Right ventricle myocardium inferior (tissue), 1 donor: ENCODE measurements at places on chromosomes 7 and 10. TPM values are rescaled to one million over a fixed set of nuclear protein-coding genes. Genes with fewer than 3 reads are reported as not detected.

- DNase-seq, result no peak
Observed at GRCh38 chr10:48549236-48549635, 55.6 kb downstream of the ARHGAP22 start.

GRCh38 chr10:86234107-86234506 lies 132.5 kb downstream of the GRID1 start:
- DNase-seq, result no peak

Gene HECW1
- total RNA-seq, result not detected

Gene CDNF
- total RNA-seq, result 1.9 TPM

DNA sequence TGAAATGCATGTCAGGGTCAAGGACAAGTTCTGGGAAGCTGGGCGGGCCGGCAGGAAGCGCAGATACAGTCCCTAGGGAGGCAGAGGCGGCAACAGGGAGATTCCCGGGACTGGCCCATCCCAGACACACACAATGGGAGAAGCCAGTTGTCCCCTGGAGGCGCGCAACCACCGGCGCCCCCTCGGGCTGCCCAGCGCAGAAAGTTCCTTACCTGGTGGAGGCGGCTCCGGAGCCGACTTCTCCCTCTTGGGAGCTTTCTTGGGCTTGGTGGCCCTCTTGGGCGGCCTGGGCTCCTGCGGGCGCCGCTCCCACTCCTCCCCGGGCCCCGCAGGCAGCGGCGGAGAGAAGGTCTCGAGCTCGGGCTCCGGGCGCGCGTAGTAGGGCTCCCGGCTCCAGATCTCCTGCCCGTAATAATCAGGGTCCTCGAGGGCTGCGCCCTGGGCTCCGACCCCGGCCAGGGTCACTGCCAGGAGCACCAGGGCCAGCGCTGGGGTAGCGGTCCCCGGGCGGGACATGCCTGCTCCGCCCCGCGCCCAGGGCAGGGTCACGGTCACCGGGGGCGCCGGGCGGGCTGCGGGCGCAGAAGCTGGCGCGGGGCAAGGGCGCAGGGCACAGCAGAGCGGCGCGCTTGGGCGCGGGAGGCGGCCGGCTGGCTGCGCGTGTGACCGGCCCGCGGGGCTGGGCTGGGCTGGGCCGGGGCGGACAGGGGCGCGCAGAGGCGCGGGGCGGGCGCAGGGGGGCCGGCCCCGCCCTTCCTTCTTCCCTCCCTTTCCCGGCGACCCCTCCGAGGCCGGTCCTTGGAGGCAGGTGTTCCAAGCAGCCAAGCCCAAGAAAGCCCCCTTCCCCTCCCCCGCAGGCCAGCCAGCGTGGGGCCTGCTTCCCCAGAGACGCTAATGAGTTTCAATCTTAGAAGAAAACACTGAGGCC lies at the start of gene CPXM2:
Gene CPXM2 (minus strand): TSS at position 664 of the 928 bp plus-strand sequence. CDS start 148 bp downstream, at position 516.
- no peak for DNase-seq

DNA sequence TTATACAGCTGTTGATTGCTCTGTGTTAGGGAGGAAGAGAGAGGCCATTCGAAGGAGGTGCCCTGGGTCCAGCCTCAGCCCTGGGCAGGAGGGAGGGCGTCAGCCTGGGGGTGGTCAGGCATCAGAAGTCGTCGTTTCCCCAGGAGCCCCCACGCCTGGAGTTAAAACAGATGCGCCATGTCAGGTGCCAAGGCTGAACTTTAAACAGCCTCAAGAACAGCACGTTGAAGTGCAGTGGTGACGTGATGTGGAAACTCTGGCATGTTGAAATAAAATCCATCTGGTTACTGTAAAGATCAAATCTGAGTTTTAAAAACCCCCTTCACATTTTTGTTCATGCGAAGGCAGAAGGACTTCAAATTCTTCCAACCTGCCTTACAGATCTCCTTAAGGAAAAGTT lies 128.4 kb upstream of the PPP2R2D start:
- no peak for DNase-seq

GRCh38 chr7:4225361-4225771 lies 456.7 kb upstream of the FOXK1 start:
- no peak for DNase-seq

DNA sequence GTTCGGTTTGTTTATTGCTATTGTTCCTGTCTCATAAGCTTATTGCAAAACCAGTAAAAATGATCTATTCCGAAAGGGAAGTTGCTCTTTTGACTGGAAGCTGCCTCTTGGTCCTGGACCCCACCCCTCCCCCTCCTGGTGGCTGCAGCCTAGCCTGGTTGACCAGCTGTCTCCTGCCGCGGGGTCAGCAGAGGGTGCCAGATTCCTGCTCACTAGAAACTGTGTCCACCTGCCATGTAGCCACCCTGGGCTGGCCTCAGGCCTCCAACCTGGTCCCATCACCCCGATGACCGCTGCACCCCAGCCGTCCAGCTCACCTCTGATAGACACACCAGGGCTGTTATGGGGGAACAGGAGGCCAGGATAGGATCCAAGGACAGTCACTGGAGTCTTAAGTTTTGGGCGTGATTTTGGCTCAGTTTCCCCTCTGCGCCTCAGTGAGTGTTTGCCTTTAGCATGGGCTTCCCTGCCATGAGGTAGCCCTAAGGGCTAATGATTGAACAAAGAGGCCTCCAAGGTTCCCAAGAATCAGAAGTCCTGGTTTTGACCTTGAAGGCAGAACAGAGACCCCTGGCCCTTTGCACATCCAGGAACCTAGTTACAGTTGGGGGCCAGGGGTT lies 32.9 kb upstream of the SLF2 start:
- peak; percentile 44 for DNase-seq

DNA sequence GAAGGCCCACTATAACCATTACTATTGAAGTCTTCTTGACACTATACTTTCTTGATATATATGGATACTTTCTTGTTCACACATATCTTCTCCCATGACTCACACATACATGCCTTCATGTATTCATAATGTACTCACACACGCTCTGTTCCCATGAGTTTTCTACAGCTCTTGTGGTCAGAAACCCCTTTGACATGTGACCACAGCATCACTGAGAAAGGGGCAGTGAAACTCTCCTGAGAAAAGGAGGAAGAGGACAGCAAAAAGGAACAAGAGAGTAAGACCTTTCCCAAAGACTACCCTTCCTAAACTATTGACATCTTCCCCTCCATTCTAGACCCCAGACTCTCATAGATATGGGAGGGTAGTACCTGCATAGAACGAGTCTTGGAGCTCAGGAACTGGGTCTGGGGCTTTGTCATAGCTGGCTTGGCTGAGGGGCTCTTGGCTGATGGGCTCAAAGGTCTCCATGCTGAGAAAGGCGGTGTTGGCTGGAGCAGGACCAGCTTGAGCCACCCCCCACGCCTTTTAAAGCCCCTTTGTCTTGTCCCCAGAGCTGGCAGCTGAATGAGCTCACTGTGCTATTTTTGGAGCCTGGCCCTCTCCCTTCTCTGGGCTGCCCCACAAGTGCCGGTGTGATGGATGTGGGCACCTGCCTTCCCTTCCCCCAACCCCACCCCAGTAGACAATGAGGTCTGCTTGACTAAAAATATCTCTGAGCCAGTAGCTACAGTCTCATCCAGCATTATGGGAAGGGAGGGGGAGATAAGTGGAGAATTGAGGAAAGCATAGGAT lies 5.1 kb downstream of the SYNPO2L start:
- DNase-seq, result no peak

DNA sequence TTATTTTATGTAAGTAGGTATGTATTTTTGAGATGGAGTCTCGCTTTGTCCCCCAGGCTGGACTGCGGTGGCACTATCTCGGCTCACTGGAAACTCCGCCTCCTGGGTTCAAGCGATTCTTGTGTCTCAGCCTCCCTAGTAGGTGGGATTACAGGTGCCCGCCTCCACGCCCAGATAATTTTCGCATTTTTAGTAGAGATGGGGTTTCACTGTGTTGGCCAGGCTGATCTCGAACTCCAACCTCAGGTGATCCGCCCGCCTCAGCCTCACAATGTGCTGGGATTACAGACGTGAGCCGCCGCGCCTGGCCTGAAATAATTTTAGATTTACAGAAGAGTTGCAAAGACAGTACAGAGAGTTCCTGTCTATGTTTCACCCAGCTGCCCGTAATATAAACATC lies 37.5 kb downstream of the PFKFB3 start:
- DNase-seq, result no peak

- no peak for DNase-seq
Observed at GRCh38 chr10:119313644-119314043, 106.3 kb downstream of the GRK5 start.

- no peak for DNase-seq
Observed at GRCh38 chr7:94054130-94054529, 50.0 kb upstream of the BET1 start.

GRCh38 chr7:94414481-94414880 lies 19.8 kb downstream of the COL1A2 start:
- no peak for DNase-seq

Gene OPALIN
- not detected for total RNA-seq

- no peak for DNase-seq
Observed at GRCh38 chr10:74061104-74061503, 63.2 kb downstream of the VCL start.

DNA sequence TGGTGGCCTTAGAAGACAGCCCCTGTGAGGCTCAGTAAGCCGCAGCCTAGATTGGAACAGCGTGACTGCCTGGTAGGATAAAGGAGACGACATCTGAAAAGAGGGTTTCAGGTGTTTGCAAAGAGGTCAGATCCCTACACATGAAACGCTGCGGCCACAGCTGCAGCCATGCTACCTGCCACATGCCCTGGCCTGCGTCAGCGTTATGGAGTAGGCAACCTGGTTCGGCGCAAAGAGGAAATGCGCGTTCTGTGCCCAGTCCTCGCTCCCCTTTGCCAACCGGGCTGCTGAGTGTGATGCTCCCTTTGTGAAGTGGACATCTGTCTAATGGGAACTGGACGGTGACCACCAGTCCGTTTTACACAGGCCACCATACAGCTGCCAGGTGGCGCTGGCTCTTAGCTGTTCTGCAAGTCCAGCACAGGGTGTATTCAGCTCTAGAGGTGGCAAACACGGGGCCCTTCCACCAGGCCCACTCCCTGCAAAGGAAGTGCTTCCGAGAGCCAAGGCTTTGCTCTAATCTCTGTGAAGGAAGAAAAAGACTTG lies 160.3 kb downstream of the CELF2 start:
- DNase-seq, result no peak

DNA sequence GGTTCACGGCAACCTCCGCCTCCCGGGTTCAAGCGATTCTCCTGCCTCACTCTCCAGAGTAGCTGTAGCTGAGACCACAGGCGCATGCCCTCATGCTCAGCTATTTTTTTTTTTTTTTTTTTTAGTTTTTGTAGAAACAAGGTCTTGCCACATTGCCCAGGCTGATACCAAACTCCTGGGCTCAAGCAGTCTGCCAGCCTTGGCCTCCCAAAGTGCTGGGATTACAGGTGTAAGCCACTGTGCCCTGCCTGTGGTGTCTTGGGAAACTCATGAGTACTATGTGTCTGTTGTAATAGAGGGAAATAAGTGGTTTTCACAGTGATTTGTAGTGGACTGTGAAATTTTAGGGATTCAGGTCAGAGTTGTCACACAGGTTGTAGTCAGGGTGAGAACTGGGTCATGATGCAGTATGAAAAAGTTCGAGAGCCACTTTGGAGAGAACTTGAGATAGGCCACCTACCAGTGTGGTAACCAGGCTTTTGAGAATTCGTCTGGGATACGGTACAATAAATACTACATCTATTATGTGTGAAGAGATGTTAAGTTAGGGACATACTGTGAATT lies 30.4 kb downstream of the SIRT1 start:
- DNase-seq, result no peak

GRCh38 chr10:57874810-57875209 lies 392.9 kb downstream of the IPMK start:
- no peak for DNase-seq

Gene HGF
- 3.1 TPM for total RNA-seq

Gene CRTAC1
- total RNA-seq, result 1.5 TPM

DNA sequence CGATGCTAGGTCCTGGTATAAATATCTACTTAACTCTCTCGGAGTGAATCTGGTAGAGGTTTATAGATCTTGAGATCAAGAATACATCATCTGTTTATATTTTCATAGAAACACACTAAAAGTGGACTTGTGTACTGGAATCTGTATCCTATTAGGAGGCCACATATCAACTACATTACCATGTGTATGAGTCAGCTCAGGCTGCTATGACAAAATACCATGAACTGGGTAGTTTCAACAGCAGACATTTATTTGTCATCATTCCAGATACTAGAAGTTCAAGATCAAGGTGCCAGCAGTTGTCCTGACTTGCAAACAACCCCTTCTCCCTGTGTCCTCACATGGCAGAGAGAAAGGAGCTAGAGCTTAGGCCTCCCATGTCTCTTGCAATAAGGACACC lies 113.9 kb upstream of the PFKP start:
- no peak for DNase-seq

DNA sequence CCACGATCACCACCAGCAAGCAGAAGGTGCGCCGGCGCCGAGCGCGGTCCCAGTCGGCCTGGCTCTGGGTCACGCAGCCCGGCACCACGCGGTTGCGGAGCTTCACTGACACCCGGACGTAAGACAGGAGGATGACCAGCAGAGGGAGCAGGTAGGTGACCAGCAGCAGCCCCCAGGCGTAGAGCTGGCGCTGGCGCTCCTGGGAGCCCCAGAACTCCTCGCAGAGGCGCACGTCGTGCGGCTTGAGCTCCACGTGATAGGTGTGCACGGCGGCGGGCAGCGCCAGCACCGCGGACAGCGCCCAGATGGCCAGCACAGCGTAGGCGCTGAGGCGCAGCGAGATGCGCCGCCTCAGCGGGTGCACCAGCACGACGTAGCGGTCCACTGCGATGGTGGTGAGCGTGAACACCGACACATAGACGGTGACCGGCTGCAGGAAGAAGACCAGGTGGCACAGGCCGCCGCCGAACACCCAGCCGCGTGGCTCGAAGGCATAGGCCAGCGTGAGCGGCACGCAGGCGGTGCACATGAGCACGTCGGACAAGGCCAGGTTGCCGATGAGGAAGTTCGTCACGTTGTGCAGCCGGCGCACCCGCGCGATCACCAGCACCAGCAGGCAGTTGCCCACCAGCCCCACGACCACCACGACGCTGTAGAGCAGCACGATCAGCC lies 920 bp downstream of the PRLHR start:
- DNase-seq, result no peak

DNA sequence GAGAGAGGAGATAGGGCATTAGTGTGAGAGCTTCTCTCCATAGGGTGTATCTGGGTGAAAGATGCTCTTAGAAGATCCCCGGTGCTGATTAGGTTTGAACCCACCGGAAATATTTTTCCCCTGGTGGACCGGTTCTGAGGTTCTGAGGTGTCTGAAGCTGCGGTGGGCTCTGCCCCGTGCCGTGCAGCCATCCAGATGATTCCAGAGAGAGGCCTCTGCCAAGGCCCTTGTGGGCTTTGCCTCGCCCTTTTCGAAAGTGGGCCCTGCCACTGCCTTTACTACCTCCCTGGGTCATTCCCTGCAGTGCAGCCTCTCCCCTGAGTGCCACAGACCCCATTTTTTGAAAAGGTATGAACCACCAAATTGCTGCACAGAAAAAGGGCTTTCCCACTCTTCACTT lies 2.8 kb downstream of the GIMAP8 start:
- no peak for DNase-seq

- DNase-seq, result no peak
Observed at GRCh38 chr10:120172356-120172755, 279.8 kb downstream of the SEC23IP start.

Gene VWC2
- total RNA-seq, result 8.0 TPM
